ENCODE measurements at places on chromosomes 6 and 20.

DNA sequence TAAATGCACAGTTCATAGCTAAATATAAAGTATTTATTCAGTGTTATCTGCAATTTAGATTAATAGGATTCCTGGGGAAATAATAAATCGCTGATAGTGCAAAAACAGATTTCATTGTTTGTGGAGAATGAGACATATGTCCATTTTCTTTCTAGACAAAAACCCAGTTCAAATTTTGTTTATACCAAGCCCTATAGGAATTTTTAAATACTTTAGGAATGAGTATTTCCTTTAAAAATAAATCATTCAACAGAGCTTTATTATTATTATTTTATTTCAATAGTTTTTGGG is 86.5 kb downstream of the METTL24 start:
- no peak for DNase-seq

GRCh38 chr6:163189609-163190008 is 224.9 kb upstream of the QKI start:
- DNase-seq, result no peak

DNA sequence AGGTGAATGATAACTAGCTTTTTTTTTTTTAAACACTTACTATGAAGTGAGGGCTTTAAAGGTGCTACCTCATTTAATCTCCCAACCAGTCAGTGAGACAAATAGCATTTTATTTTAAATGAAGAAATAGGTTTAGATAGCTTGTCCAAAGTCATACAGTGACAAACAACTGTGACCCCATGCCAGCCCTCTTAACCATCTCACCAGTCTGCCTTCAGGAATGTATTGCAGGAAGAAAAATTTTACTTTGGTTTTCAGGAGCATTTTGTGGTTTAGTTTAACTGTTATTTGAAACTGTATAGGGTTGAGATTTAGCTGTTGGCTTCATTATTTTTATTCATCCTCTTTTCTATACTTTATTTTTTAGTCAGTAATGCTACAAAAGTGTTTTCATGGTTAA is 18.6 kb downstream of the DSE start:
- DNase-seq, result no peak

- no peak for DNase-seq
Observed at GRCh38 chr6:11534561-11534960, 3.0 kb upstream of the TMEM170B start.

DNA sequence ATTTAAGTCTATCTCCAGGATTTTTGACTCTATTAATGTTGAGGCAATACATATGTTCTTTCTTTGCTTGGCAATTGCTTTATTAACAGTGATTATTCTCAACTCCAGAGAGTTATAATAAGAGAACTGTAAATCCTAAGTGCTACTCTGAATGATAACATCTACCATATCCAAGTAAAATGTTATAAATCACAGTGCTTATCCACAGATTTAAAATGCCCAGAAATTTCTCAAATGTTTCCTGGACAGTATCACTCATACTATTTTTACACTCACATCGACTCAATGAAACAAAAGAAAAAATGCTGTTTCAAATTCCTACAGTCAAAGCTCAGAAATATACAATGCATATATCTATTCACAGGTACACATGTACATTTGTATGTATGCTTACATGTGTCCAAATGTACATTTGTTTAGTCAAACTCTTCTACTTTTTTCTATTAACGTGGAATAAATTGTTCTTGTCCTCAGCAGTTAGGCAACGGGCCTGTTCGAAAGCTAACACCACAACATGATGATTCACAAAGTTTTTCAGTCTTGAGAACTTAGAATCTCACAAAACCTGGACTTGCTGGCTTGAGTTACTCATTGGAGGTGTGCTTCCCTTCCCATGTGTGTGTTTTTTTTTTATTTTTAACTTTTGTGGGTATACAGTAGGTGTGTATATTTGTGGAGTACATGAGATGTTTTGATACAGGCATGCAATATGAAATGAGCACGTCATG is 193.0 kb downstream of the GJA10 start:
- DNase-seq, result no peak

DNA sequence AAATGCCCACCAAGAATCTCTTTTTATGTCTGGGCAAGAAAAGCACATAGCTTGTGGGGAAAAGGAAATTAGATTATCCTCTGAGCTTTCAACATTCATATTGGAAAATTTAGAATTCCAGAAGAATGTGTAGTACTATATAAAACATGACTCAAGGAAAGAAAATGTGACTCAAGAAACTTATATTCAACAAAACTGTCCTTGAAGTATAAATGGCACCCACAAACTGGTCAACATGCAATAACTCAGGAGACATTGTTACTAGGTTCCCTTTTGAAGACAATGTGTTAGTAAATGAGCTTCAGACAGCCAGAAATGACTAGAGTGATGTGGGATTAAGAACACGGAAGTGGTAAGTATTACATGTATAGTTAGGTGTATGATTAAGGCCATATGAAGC is 26.1 kb upstream of the TINAG start:
- no peak for DNase-seq

DNA sequence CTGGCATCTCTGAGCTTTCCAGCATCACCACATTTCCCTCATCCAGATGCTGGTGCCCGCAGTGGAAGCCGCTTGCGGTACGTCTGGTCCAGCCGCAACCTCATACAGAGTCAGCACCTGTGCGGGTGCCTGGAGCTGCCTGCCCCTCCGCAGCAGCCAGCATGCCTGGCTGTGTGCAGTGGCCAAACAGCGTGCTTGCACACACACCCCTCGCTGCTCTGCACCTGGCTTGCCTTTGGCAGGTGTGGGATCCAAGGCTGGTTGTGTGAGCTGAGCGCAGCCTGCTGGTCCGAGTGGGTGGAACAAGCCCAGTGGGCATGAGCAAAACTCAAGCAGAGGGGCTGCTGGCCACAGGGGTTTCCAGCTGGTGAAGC is 3.1 kb upstream of the HINT3 start:
- no peak for DNase-seq

DNA sequence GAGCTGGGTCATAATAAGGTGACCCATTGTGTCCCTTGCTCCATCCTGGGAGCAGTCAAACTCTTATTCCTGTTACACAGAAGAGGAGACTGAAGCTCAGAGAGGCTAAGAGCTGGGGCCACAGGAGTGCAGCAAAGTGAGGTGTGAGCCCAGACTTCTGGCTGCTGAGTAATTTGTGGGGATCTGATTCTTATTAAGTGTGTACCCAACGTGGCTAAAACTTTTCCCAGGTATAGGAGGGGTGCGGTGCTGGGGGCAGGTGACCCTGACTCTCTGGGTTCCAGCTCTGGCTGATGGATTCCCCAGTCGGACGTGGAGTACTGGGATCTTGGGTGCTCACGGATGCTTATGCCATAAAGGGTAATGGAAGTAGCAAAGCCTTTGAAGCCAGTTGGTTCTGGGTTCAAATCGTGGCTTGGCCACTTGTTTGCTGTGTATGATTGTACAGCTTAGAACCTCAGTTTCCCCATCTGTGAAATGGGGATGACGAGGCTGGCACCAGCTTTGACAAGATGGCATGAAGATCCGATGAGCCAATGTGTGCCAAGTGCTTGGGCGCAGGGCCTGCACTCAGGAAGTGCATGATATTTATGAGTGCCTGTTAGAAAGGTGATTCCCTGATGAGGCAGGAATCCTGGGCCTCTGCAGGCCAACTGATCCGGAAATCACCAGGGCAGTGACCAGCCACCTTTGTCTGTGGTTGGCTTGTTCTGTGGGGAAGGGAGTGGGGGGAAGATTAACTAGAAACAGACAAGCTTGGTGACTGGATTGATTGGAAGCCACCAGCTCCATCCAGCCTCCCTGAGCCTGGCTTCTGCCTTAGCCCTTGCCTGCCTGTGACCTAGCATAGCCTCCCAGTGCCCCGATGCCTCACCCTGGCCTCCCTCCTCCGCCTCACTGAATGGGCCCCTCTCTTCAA is 6.0 kb downstream of the SRC start:
- no peak for DNase-seq

GRCh38 chr20:54474866-54475265 is 527 bp upstream of the DOK5 start:
- DNase-seq, result no peak

DNA sequence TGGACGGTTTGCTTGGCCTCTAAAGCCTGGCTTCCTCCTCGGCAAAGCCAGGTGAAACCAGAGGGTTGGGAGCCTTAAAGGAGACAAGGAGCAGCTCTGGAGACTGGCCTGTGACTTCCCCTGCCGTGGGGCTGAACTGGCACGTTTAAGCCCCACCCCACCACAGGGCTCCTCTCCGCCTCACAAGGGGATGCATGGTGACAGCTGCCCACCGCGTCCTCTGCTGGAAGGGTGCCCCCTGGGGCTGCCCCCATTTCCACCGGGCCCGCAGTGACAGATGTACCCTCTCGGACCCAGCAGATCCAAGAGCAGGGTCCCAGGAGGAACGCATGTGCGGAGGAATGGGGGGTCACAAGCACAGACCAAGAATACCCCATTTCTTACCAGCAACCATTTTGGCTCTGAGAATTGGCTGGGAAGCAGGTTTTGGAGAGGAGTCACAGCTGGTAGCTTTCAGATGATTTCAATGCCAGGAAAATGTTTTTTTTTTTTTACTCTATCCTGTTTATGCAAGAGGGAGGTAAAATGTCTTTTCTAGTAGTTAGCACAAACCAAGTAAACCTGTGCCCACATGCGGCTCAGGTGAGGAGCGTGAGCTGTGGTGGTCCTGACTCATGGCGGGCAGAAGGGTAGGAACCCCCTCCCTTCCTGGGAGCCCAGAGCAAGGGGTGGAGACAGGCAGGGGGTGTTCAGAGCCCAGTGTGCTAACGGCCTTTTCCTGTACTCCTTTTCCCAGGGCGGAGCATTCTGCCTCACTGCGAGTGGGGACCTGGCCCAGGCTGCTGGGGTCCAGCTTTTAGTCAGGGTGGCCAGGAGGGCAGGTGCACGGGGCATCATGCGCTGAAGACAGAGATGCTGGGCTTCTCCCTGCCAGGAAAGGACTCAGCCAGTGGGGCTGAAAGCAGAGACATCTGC is 33.0 kb downstream of the FRMD1 start:
- DNase-seq, result peak; percentile 6

GRCh38 chr20:49887251-49888211 is 27.8 kb downstream of the SPATA2 start:
- no peak for DNase-seq

GRCh38 chr6:14789996-14790395 is 455.9 kb upstream of the JARID2 start:
- DNase-seq, result no peak

DNA sequence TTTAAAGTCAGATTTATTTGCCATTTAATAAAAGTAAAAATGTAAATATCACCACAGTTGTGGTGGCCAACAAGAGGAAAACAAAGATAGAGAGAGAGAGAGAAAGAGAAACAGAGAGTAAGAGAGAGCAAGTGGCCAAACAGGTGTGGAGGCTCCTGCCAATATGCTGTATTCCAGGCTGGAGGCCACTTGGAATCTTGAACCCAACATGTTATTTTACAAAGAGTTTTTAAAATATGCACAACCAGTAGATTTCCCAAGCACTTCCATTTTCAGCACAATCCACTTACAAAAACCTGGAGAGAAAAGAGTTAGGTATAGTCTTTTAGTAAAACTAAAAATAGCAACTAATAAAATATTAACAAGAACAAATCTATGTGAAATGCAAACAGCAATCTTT is 1323.1 kb upstream of the CITED2 start:
- DNase-seq, result no peak

DNA sequence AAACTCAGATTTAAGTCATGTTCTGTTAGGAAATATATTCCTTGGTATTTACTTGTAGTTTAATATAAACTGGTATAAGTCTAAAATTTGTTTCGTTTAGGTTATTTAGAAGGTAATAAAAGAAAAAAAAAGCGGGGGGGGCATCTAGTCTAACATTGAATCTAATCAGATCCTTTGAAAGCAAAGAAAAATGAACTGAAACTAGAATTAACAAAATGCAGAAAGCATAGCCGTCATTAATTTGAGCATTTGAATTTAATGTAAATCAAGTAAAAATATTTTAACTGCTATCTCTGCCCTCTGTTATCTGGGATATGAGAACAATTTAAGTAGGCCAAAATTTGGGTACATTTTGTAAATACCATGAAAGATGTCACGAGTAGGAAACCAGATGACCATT is 54.1 kb downstream of the SNX9 start:
- DNase-seq, result no peak

GRCh38 chr6:100886076-100886475 is 4.9 kb upstream of the ASCC3 start:
- no peak for DNase-seq

DNA sequence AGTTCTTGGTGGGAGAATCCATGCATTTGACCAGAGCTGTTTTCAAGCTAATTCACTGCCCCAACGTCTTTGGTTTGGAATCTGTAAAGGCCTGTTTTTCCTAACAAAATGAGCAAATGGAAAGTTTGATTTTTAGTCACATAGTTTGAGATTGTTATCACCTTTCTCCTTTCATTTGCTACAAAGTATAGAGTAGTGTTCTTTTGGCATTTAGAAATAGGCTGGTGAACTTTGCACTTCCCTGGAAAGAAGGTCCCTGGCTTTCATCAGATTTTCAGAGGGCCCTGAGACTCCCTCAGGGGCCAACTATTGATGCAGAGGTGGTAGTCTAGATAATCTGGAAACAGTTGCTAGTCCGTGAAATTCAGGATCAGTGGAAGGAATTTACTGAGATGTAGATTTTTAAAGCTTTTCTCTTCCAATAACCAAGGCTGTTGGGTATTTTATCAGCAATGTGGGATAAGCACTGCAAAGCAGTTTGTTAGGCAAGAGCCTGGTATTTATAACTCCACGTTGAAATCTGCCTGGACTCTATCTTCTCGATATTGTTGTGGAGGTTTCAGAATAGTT is 1.7 kb downstream of the ARFGEF2 start:
- no peak for DNase-seq

DNA sequence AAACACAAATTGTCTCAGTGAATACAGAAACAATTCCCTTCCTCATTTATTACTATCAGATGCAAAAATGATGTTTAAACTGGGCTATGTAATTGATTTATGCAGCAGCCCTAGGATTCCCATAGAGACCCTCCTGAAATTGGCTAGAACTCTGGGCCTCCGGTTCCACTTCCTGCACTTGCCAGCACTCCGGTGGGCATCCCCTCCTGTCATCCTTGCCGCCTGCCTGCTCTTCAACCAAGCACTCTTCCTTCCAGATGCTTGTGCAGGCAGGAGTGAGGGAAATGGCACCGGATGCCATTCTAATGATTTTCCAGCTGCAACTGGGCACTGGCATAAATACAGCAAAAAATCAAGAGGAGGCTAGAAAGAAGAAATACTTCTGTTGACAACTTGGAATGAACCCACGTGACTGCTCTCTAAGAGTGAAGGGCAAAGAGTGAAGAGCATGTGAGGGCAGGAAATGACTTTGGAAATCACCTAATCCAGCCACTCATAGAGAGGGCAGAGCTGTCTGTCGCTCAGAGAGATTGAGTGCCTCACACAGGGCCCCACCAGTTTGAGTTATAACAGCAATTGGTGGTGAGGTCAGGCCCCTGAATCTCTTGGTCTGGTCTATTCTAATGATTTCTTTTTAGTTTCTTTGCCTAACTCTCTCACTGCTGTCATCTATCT is 3.7 kb upstream of the NEDD9 start:
- peak; percentile 4 for DNase-seq
